ENCODE measurements at places on chromosomes 12 and 14.

DNA sequence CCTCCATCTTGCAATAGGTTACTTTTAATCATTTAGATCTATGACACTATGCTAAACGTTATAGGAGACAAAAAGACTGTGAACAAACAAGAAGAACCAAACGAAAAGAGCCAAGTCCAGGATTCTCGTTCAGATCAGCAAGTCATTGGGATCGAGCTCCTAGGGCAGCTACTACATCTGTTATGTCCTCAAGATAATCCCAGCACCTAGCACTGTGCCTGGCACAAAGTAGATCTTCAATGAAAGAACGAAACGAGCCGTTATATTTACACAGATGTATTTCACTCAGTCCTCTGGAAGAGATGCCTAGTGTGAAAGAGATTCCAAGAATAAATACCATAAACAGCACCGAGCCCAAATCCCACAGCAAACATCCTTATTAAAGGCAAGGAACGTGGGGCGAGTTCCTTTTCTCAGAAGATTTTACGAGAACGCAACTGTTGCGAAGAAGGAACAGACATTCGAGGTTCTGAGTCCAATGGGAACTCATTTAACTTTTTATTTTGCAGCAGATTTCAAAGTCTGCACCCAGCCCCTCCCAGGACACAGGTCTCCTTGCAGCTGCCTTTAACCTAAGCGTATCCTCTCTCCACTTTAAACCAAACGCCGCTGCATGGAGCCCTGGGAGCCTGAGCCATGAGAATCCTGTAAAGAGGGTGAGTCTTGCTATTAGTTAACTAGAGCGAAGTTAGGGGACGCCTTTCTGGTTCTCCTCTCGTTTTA is 544 bp upstream of the TDP1 start:
- no peak for DNase-seq

DNA sequence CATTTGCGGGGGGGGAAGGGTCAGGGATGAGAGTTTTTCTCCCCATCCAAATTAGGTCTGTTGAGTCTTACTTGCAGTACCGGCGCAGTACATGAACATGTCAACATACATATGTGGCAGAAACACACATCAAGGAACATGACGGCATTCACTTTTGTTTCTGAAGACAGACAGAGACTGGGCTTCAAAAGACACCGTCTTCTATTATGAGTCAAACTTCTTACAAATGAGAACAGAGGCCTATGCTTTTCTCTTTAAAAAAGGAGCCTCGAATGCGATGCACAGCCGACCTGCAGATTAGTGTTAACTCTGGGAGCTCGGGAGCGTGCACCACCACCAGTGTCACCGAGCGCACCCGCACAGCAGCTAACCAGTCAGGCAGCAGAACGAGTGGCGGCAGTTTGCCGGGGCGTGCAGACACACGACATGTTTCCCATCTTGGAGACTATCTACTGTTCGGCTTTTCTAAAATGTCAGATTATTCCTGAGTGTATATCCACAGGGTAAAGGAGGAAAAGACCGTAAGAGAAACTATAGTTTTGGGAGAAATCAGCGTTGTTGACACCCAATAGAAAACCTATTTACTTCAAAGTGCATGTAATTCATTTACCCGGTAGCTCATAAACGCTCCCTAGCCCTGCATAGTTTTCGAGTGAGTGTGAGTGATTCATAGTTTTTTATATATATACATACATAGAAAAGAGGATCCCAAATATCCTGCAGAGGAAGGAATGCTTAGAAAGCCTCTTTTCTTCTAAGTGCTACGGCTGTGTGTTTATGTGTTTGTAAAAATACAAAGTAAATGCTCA is 33.0 kb downstream of the UBR7 start:
- DNase-seq, result peak; percentile 96

DNA sequence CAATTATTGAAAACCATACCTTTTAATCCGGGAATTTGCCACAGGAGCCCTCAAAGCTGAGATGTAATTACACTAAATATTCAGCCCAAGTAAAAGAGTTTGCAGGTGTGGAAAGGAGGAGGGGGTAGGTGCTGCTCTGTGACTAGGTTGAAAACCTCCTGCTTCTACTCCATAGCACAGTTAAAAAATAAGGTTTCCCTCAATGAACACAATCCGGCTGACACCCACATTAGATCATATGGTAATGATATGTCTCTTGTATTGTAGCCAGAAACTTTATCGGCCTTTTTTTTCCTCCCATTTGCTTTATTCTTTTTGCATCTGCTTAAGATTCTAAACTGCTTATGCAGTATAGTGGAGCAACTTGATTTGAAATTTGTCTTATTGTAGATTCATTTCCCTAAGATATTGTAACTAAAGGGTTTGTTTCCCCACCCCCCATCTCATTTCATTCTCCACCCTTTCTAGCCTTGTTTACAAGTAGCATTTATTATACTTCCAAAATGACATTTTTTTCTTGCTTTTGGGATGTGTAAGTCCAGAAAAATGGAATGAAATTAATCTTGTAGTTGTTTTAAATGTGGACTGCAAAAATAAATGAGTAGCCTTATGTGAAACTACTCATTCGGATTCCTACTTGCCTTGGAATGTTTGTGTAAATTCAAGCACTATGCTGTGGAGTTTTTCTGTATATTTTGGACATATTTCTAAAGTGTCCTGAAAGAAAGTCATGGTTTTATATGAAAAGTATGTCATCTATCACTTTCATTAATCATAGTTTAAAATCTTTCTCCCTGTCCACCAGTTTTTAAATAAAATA is at the start of gene DCN:
Gene DCN (minus strand): TSS at position 182 of the 820 bp plus-strand sequence. CDS start 4,265 bp downstream, outside the sequence.
- DNase-seq, result peak; percentile 10

DNA sequence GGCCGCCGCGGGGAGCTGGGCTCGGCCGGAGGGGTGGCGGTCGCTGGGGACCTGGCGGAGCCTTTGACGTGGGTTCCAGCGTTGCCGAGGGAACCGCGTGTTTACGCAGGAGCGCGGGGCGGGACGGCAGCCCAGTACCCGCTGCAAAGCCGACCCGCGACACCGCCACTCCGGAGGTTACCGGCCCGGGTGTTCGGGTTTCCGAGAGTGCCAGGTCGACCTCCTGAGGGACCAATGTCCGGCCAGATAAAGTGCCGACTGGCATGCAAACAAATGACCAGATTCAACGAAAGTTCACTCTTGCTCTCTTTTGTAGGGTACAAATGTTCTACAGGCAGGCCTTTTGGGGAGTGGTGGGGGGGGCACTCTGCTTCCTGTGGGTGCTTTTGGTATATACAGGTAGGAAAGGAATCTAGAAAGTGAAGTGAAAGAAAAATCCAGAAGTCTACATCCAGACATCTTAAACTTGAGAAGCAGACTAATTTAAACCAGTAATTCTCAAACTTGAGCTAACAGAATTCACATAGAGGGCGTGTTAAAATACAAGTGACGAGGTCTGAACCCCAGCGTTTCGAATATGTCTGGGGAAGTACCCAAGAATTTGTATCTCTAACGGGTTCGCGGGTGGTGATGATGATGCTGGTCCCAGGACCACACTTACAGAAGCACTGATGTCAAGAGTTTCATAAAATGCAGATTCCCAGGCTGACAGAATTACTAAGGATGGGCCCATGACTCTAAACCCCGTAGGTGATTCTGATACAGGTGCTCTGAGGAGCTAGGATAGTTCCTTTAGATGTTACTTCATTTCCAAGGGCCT is at the start of gene GPR135:
Gene GPR135 (minus strand): TSS at position 65 of the 820 bp plus-strand sequence. CDS start 154 bp downstream, outside the sequence.
- no peak for DNase-seq

DNA sequence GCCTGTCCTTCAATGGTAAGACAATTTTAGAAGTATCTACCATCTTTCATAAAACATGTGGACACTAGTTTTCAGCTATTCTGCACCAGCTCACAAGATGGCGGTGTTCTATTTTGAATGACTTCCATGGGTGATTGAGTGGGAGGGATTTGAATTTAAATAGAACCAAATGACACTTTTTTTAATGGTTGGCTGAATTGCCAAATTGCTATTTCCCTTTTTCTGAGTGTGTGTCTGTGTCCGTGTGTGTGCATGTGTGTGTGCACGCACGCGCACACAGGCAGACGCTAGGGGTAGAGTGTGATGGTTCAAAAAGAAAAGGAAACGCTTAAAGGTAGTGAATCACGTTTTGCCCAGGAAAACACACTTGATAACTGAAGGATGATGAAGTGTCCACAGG is 362.6 kb downstream of the DAD1 start:
- peak; percentile 1 for DNase-seq

DNA sequence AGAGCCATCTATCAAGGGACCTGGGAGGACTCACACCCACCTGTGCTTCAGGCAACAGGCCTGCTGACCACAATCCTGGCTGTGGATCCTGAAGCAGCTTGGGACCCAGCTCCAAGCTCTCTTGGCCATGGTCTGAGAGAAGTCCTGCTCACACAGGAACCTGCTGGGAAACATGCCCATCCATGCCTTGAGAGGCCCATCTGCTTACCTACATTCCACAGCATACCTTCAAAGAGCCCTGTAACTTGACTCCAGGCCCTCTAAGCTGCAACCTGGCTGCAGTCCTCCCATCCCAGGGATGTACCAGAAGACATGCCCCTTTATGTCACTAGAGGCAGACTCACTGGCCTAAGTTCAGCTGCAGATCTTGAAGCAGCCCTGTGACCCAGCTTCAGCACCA is 61.7 kb upstream of the AMIGO2 start:
- DNase-seq, result no peak

DNA sequence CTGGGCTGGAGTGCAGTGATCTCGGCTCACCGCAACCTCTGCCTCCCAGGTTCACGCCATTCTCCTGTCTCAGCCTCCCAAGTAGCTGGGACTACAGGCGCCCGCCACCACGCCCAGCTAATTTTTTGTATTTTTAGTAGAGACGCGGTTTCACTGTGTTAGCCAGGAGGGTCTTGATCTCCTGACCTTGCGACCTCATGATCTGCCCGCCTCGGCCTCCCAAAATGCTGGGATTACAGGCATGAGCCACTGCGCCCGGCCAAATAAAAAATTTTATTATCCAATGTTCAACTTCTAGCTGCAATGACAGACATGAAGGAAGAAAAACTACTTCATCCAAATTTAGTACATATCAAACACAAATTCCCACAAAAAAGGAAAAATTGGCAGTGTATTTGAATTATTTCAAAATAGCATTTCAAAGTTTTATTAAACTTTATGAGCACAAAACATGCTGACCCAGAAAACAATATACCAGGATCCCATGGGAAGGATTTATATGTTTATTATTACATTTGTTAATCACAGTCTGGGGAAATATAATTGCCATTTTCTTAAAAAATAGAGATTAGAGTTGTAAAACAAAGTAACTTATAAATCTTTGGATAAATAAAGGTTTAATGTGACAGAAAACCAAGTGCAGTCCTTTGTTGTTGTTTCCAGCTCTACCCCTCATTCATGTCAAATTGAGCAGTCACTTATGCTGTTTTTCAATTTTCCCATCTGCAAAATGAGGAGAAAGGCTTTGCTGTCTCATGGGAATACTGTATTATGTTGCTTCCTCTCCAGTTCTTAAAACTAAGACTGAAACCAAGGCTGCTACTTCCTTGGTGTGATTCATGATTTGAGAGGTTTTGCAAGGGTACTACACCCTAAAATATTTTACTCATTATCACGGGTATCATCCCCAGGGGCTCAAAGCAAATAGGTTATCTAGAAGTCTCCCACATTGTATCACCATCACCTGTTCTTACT is 155.2 kb upstream of the AVPR1A start:
- DNase-seq, result no peak

DNA sequence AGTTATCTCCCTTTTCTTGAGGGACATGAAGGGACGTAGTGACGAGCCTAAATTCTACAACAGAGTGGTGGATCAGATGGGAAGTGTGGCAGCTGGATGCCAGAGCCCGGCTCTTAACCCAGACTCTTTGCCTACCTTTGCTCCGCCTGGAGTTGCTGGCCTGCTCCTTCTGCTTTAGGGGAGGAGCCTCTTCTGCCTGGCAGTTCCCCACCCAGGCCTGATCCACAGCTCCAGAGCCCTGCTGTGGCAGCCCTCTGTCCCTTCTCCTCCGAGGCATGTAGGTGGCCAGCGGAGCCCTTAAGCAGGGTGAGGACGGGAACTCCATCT is 2.3 kb upstream of the PRPH start:
- DNase-seq, result no peak

- peak; percentile 72 for DNase-seq
These were observed 662 bp upstream of the ATP2A2 start for GRCh38 chr12:110280392-110280778.

GRCh38 chr14:71229875-71230274 is 322.6 kb downstream of the PCNX1 start:
- no peak for DNase-seq

DNA sequence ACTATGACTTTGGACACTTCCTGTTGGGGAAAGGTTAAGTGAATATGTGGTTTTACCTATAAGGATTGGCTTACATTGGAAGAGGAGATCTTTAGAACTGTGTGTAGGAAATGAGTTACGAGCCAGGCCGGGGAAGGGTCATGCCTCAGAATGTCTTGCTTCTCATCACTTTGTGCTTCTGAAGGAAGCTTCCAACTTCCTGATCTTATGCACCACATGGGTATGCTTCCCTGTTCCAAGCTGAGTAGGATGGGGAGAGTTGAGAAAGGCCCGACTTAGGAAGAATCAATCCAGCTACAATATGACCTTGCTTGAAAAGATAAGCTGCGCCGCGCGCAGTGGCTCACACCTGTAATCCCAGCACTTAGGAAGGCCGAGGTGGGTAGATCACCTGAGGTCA is 59.9 kb downstream of the STXBP6 start:
- no peak for DNase-seq

GRCh38 chr14:36094963-36095362 is 81.6 kb downstream of the PTCSC3 start:
- DNase-seq, result no peak

DNA sequence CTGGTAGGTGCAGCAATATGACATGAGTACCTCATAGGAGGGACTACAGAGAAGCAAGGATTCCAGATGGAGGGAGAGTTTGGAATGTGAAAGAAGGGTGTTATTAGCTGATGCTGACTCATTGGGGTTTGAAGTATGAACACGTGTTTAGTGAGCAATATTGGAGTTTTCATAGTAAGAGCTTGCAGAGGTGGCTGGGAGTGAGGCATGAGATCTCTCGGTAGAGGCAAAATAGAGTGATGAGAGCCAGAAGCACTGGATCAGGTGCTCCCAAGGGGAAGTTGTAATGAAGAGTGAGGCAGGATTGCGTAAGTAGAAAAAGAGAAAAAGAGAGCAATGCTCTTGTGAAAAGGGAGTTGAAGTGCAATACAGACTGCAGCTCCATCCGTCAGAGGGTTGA is 42.1 kb downstream of the MGST1 start:
- DNase-seq, result peak; percentile 71

DNA sequence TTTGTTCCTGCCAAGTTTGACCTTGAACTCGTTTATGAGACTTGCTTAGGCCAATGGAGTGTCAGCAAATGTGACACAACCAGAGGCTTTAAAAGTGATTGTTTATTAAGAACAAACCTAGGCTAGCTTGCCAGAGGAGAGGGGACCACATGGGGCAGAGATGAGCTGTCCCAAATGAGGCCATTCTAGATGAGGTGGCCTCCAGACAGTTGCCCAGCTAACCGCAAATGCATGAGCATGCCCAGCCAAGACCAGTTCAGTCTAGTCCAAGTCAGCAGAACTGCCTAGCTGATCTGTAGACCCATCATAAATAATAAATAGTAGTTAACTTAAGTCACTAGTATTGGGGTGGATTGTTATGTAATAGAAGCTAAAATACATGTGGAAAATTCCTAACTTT is 172.8 kb upstream of the DYRK2 start:
- no peak for DNase-seq

- DNase-seq, result peak; percentile 91
These were observed 45.7 kb upstream of the KCNA5 start for GRCh38 chr12:4997939-4998338.

Data from ELR (cell line).